ENCODE measurements at places on chromosomes 6 and 20.

DNA sequence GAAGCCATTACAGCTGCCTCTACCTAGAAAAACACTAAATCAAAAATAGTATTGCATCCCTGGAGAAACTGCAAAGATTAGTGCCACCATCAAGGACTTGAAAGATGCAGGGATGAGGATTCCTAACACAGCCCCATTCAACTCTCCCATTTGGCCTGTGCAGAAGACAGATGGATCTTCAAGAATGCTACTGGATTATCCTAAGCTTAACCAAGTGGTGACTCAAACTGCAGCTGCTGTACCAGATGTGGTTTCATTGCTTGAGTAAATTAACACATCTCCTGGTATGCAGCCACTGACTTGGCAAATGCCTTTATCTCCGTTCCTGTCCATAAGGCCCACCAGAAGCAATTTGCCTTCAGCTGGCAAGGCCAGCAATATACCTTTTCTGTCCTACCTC, 117.4 kb downstream of the TBC1D32 start:
- DNase-seq, result no peak

DNA sequence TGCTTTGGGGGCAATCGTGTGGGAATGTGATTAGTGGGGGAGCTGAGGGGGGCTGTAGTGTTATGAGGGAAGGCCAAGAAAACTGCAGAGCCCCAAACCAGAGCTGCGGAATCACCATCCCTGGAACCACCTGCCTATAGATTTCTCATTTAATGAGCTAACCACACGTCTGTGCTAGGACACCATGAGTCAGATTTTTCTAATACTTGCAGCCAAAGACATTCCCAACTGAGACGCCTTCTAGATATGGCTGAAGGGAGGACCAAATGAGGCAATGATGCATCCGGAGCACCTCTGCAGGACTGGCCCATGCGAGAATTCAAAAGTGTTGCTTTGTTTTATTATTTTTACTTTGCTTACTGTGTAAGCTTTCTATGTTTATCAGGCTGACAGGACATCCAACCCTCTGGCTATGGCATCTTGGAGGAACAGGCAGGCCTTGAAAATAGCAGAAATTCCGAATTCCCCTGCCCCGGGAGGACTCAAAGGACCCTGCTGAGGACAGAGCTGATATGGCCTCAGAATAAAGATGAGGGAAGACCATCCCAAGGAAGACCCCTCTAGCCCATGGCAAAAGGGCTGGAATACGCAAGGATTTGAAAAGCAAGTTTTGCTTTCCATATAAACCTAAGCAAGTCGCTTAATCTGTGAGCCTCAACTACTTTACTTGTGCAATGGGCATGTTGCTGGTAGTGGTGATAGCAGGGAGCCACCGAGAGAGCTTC, 3.1 kb upstream of the PTGIS start:
- no peak for DNase-seq

DNA sequence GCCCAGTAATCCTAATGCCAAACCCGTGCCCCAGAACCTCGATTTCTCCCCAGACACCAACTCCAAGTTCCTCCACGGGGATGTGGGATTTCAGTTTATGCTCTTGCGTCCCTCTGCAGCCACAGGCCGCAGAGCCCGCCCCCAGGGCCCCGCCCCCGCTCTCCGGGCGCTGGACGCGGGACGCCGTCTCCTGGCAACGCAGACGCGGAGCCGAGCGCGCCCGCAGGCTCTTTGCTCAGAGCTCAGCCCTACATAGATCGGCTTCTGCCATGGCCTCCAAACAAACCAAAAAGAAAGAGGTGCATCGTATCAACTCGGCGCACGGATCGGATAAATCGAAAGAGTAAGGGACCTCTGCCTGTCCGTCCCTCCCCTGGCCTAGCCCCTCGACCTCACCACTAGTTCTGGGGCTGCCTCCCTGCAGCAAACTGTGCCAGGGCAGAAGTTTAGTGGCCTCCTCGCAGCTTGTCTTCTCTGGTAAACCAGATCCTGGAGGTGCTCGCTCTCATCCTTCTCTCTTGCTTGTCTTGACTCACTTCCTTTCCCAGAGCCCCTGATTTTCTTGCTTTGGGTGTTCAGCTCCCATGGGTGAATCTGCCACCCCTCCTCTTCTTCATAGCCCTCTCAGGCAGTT, at the start of gene ADGB:
Gene ADGB (plus strand): TSS at position 201 of the 634 bp plus-strand sequence. CDS start 69 bp downstream, at position 270.
- DNase-seq, result peak; percentile 47

DNA sequence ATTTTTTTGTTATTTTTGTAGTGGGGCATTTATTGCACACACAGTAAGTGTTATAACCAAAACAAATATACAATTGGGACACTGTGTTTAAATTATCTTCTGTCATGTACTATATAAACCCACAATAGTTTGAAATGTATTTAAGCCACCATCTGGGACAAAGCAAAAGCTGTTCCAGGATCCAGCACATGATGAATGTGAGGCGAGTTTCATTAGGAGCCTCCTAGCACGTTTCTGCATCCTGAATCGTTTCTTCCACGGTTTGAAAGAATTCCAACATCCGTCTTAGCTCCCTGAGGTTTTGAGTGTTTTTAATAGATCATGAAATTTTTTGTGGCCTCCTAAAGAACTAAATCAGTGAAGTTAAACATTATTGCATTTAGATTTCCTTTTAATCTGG, 65.8 kb downstream of the EYA4 start:
- DNase-seq, result no peak

DNA sequence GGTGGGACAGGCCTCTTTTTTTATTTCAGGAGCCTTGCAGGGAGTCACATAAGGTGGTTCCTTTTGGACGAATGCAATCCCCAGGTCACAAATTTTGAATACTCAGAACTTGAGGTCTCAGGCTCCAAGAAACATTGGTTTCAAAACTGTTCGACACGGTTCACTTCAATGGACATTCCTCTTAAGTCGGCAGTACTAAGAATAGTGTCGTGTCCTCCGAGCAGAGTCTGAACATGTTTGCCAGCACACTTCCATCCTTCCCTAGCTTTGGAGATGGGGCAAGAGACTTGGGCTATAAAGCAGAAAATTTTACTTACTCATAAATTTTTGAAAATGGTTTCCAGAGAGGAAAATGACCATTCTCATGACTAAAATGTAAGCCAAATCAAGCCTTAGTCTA, 265.4 kb downstream of the THBS2 start:
- no peak for DNase-seq

DNA sequence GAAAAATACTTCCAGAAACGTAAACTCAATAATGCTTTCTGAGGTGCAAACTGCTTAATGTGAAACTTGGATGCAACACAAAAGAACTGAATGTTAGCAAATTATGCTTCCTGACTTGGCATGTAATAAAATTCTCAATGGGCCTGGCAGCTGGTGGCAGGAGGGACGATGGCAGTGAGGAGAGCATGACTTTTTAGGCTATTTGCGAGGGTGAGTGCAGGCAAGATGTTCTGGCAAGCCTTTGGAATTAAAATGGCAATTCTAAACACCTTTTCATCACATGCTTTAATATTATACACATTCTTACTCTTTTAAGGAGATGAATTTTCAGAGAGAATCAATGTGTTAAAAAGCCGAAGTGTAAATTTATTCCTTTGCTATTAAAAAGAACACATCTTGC, 224.8 kb upstream of the CDH4 start:
- no peak for DNase-seq

GRCh38 chr20:42792052-42792451, 397.7 kb downstream of the PTPRT start:
- DNase-seq, result no peak

GRCh38 chr6:348860-349396, 42.6 kb upstream of the IRF4 start:
- no peak for DNase-seq

GRCh38 chr6:37524025-37524969, 24.6 kb upstream of the CCDC167 start:
- no peak for DNase-seq

- no peak for DNase-seq
These were observed 84.6 kb upstream of the JAG1 start for GRCh38 chr20:10758446-10758845.

DNA sequence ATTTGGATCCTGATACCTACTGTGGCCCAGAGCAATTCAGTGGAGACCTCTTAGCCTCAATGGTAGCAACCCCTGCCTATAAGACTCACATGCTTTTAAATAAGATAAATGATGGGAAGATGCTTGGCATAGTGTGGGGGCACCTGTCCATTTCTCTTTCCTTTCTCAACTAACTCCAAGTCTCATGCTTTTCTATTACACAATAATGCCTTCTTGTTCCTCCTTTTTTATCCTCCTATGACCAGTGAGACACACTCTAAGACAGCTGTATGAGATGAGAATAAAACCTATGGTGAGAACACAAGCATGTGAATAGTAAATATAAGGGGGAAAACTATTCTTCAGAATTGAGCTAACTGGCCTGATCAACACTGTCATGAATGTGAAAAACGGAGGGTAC, 147.0 kb upstream of the STXBP5 start:
- DNase-seq, result peak; percentile 4

GRCh38 chr6:2920671-2921112, 17.6 kb upstream of the SERPINB9 start:
- DNase-seq, result no peak

GRCh38 chr6:17589406-17590096, 10.6 kb upstream of the FAM8A1 start:
- peak; percentile 39 for DNase-seq

DNA sequence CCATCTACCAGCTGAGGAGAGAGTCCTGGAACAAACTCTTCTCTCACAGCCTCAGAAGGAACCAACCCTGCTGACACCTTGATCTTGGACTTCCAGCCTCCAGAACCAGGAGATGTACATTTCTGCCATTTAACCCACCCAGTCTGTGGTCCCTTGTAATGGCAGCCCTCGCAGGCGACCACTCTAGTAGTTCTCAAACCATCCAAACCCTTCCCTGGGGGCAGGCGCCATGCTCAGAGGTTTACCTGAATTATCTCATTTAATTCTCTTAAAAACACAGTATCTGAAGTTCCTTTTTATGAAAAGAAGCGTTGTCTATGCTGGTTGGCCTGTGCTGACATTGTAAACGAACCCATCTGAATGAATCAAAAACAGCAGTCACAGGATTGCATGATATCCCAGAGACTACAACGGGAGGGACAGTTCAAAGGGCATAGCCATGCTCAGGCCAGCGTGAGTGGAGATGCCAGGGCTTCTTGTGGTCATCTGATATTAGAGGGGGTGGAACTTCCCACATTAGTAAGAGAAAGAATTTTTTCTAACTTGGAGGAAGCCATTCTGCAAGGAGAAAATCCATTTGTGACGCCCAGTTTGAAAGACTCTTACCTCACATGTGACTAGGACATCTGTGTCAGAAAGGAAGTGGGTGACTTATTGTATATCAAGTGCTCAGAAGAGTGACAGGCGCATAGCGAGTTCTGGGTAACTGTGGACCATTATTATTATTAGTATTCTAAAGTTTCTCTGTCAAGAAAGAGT, 17.2 kb upstream of the TAGAP start:
- DNase-seq, result peak; percentile 90

Data from CD14-positive monocyte (primary cell).